ENCODE measurements at places on chromosomes 11 and 22. TPM values are rescaled to one million over a fixed set of nuclear protein-coding genes. Genes with fewer than 3 reads are reported as not detected.
A peak's percentile ranks its signal among the peaks of the same experiment; 100 is the strongest.

- no peak for ATAC-seq
Measured at GRCh38 chr11:110431051-110431672, 1.4 kb downstream of the FDX1 start.

Gene ZFPL1
- total RNA-seq = 45.0 TPM

GRCh38 chr11:80916173-80916798 is 1475.5 kb upstream of the TENM4 start:
- peak; percentile 32 for ATAC-seq

DNA sequence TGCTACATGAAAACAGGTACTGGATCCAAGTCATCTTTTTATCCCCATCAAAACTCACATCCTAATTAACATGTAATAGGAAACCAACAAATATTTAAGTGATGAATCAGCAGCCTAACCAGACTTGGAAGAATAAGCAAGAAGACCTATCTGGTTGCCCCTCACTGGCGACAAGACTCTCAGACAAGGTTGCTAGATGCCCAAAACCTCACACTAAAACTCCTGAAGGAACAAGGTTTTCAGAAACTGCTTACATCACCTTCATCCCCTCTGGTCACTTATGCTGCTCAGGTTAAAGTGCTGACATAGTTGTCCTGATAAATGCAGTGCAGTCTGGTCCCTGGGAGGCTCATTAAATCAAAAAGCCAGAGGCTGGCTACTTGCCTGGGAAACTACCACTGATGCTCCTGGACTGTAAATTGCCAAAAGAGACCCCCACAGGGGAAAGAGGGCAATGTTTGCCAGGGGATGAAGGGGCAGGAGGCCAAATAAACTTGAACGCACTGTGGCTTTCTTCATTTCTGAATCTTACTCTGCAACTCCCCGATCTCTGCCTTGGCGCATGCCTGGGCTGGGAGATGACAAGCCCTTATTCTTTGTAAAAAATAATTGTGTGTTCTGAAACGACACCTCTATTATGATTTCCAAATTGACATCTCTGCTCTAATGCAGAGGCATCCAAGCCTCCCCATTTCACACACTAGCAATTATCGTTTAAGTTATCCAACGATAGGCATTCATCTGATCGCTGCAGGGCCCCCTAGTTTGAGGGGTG is 72.7 kb downstream of the AMBRA1 start:
- ATAC-seq = peak; percentile 62

DNA sequence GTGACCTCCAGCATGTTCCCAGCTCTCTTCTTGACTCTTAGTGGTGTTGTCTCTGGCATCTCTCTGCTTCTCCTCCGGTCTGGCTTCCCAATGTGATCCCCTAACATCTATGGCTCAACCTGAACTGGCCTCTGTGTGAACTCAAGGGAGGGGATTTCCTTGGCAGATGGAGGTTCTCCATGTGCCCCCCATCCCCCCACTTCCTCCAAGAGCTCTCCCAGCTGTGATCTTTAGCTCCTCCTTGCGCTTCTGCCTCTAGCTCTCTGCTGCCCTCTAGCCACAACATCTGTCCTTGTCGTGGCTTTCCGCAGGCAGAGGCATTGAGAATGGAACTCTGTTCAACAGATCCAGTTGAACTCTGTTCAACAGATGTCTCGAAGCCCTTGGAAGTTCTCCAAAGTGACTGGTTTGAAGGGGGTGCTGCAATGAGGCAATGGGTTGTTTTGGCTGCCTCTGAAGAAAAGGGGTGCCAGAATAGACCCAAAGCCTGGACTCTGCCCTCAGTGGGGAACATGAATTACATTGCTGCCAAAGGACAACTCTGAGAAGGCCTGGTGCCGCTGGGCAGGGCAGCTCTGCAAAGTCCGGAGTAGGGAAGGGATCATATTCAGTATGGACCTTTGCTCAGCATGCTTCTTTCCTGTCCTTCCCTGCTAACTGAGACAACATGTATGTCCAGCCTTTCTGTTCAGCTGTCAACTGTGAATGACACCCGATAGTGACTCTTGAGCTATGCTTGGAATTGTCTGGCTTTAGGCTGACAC is 61.9 kb downstream of the ADM start:
- ATAC-seq = peak; percentile 36

Gene CATSPERZ
- 0.94 TPM for total RNA-seq

GRCh38 chr11:65981101-65981740 is 19.7 kb downstream of the SART1 start:
- ATAC-seq = no peak

Gene VWA5A
- 20.0 TPM for total RNA-seq

Gene BCO2
- 28.6 TPM for total RNA-seq

Gene OR2AT4
- total RNA-seq = 0.26 TPM

GRCh38 chr11:93608364-93608763 is 53.1 kb upstream of the CEP295 start:
- no peak for ATAC-seq

DNA sequence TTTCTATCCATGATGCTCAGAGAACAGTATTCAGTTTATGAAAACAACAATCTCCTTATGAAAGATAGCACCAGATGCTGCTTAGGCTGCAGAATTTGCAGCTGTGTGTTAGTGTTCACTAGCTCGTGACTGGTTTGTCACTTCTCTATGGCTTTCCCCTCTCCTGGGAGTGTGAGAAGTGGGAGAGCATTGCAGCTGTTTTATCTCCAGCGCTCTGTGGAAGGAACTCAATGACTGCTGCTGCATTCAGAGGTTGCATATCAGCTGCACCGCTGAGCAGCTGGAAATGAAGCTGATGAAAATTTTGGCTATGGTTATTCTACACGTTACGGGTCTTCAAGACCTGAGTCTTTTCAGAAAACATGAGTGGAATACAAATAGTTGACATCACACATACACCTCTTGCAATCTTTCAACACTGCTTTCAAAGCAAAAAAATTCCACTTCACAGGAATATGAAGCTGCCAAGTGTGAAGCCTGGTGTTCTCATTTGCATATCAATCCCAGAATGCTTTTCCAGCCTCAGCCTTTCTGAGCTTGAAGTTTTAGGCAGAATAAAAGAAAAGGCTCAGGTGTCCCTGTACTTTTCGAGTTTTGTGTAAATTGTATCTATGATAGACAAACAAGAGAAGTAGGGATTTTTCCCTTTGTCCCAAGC is 149.3 kb upstream of the DDI1 start:
- peak; percentile 60 for ATAC-seq

DNA sequence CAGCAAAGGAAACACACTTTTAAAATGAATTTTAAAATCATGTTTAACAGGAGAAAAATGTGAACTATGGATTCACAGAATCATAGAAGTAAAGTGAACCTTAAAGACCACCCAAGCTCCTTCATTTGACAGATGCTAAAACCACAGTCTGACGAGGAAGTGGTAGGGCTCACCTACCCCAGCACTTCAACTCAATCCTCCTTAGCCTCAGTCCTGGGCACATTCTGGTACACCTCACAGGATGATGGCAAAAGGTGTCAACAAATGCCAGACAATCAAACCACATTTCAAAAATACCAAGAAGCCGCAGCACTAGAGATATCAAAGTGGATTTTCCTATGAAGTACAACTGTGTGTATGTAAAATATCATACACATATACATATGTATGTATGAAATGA is 43.1 kb downstream of the PITPNB start:
- ATAC-seq = no peak

- no peak for ATAC-seq
Measured at GRCh38 chr11:16814410-16815046, 76.1 kb downstream of the C11orf58 start.

DNA sequence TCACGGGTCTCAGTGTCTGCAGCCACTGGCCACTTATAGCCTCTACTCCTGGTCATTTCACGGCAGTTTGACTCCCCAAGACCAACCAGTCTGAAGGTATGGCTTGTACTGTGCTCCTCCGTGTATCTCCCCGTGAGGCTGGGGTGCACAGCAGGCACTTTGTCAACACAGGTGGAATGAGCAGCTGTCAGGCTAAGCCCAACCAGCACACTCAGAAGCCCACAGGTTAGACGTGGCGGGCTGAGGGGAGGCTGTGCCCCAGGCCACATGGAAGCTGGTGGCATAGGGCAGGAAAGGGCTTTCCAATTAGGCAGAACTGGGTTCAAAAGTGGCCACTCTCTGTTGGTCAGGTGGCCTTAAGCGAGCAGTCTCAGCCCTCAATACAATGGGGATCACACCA is 7.0 kb downstream of the TP53I11 start:
- no peak for ATAC-seq

Gene PHETA2
- total RNA-seq = 0.81 TPM

All from motor neuron (in vitro differentiated cells).